Memory B cell (primary cell): ENCODE measurements at places on chromosomes 11 and 22.
A peak's percentile ranks its signal among the peaks of the same experiment; 100 is the strongest.

GRCh38 chr11:116600930-116601329 lies 171.9 kb downstream of the BUD13 start:
- no peak for DNase-seq

DNA sequence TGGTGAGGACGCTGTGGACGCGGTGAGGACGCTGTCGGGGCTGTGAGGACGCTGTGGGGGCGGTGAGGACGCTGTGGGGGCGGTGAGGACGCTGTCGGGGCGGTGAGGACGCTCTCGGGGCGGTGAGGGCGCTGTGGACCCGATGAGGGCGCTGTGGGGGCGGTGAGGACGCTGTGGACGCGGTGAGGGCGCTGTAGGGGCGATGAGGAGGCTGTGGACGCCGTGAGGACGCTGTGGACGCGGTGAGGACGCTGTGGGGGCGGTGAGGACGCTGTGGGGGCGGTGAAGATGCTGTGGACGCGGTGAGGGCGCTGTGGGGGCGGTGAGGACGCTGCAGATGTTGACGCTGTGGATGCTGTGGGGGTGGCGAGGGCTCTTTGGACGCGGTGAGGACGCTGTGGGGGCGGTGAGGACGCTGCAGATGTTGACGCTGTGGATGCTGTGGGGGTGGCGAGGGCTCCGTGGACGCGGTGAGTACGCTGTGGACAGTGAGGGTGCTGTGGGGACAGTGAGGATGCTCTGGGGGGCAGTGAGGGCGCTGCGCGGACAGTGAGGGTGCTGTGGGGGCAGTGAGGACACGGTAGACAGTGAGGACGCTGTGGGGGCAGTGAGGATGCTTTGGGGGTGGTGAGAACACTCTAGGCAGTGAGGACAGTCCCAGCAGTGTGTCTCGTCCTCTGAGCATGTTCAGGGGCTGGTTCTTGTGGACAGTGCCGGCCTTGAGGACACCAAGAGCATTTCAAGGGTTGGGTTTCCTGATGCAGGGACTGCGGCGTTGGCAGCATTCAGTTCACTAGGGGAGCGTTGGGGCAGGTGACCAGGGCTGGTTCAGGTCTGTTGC lies 4.2 kb downstream of the GP1BB start:
- no peak for DNase-seq

- peak; percentile 21 for DNase-seq
These were observed 96.4 kb downstream of the KIAA1671 start for GRCh38 chr22:25048659-25049647.

GRCh38 chr11:86138958-86139357 lies 70.1 kb upstream of the PICALM start:
- no peak for DNase-seq

GRCh38 chr11:110529043-110529442 lies 99.3 kb downstream of the FDX1 start:
- no peak for DNase-seq

- no peak for DNase-seq
These were observed 21.9 kb downstream of the IGHMBP2 start for GRCh38 chr11:68925611-68926010.

- DNase-seq, result no peak
These were observed 206.5 kb upstream of the PDGFD start for GRCh38 chr11:104370478-104370877.
